Ecto neural progenitor cell (in vitro differentiated cells): ENCODE measurements at places on chromosomes 4 and X.

- no peak for DNase-seq
These were observed 282.6 kb upstream of the PPARGC1A start for GRCh38 chr4:24172406-24172805.

DNA sequence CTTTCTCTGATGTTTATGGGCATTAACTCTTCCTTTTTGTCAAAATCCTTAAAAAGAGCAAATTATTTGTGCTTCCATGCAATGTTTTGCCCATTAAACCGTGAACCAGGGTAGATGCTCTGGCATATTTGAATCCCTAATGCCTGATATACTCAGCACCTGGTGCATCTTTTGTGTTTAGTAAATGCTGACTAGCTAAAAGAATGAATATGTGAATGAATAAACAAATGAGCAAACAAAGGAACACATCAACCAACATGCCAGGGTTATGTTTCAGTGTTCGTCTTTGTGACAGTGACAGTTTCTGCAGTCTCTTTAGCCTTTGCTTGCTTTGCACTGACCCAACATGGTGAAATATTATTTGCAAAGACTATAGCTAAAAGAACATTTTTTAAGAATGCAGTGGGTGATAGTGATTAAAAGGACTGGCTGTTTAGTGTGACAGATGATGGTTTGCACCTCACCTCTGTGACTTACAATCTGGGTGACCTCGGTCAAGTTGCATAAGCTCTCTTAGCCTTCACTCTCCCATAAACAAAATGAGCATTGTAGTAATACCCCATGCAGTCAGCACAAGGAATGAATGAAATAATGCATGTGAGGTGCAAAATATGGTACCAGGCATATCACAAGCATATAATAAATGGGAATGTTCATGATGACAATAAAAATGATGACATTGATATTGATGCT, 29.5 kb downstream of the SMPX start:
- no peak for DNase-seq

- peak; percentile 4 for DNase-seq
These were observed 6.1 kb upstream of the ABRAXAS1 start for GRCh38 chr4:83490876-83491450.

DNA sequence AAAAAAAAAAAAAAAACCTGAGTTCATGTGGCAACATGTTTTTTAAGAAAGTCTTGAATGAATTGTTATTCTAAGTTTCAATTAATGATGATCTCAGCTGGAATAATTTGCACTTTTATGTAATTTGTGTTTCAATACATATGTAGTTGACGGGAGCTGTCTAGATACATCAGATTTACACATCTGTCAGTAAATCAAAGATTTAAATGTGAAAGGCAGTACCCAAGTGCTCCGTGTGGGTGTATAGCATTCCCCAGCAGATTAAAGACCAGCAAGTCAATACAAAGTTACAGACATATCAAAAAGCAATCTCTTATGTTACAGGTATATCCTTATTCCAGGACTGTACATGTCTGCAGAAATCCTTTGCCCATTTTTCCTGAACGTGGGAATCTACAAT, 35.2 kb downstream of the SYNPO2 start:
- no peak for DNase-seq

- no peak for DNase-seq
These were observed 196.9 kb upstream of the BANK1 start for GRCh38 chr4:101593666-101594065.
